ENCODE measurements at places on chromosomes 5 and 9. TPM values are rescaled to one million over a fixed set of nuclear protein-coding genes. Genes with fewer than 3 reads are reported as not detected.

- no peak overlapping the region for H3K4me3 ChIP-seq
- no peak overlapping the region for H3K27ac ChIP-seq
- H3K36me3 ChIP-seq, result peaks cover 4% of the 10 kb centered on the region
- DNase-seq, result peak; percentile 67
These were observed 110.2 kb downstream of the FBXL7 start for GRCh38 chr5:15610216-15610615.

- no peaks in the 10 kb centered on the region for H3K36me3 ChIP-seq
- peak; percentile 90 for DNase-seq
- H3K27ac ChIP-seq, result no peak overlapping the region
These were observed 81.2 kb downstream of the ARL15 start for GRCh38 chr5:54229041-54229780.

DNA sequence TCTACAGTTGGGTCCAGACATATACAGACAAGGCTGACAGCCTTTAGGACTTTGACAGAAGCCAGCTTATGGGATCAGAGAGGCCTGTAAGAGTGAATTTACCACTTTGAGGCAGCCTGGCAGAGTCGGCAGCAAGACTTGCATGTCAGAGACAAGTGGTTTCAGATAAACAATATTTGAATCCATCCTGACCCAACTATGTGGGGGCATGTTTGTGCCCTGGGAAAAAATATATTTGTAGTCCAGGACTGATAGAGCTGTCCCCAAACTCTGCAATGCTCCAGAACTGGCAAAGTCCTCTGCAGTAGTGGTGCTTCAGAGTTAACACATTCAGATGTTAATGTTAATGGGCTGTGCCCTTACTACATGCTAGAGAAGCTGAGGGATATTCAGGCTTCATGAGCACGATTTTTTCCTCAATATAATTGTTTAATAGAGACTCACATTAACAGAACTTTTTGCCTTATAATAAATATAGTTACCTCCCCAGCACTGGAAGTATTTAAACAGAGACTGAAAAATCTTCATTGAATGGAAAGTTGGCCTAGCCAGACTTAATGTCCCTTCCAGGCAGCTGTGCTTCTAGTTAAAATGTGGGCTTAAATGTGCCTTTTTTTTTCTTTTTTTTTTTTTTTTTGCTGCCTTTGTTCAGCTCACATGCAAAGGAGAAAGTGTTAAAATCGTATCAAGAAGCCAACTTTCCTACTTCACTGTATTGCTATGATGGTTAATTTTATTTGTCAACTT is 42.9 kb downstream of the FEM1C start:
- H3K27ac ChIP-seq, result no peak overlapping the region
- H3K4me1 ChIP-seq, result no peaks in the 10 kb centered on the region
- no peaks in the 10 kb centered on the region for H3K36me3 ChIP-seq
- H3K27me3 ChIP-seq, result no peaks in the 10 kb centered on the region

DNA sequence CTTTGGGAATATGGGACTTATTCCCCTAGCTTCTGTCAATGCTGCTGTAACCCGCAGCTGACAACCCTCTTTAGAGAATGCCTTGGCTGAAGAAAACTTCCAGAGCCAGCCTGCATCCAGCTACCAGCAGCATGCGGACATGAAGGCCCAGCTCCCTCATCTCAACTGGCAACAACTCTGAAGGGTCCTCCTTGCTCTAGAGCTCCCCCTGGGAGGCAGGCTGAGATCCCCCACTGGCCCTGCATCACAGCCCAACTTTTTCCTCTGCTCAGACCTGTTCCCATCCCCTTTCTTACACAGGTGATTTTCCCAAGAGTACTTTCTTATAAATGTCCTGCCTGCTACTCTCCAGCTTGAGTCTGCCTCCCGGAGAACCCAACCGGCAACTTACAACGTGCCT is 18.7 kb upstream of the WNT8A start:
- no peaks in the 10 kb centered on the region for H3K36me3 ChIP-seq
- H3K4me1 ChIP-seq, result no peaks in the 10 kb centered on the region
- H3K4me3 ChIP-seq, result no peak overlapping the region

DNA sequence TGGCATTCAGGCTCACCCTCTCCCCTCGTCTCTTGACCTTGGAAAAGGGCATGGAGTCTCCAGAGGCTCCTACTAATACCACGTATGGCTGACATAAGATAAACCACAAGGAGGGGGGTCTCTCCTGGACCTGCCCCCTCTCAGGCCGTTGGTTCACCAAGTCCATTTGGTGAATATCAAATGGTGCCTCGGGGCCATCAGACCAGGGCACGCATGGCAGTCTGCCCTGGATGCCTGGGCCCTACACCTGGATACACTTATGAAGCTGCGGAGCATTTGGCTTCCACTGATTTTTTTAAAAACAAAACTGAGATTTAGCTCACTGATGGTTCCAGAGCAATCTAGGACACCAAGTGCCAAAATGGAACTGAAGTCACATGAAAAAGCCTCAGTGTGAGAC is 40.3 kb upstream of the ZNF622 start:
- no peaks in the 10 kb centered on the region for H3K4me1 ChIP-seq
- no peaks in the 10 kb centered on the region for H3K27me3 ChIP-seq
- no peak for DNase-seq
- H3K36me3 ChIP-seq, result no peaks in the 10 kb centered on the region
- H3K27ac ChIP-seq, result no peak overlapping the region

- no peak for DNase-seq
- H3K27ac ChIP-seq, result no peak overlapping the region
- H3K36me3 ChIP-seq, result no peaks in the 10 kb centered on the region
These were observed 25.6 kb downstream of the ANKRD55 start for GRCh38 chr5:56207537-56207936.

DNA sequence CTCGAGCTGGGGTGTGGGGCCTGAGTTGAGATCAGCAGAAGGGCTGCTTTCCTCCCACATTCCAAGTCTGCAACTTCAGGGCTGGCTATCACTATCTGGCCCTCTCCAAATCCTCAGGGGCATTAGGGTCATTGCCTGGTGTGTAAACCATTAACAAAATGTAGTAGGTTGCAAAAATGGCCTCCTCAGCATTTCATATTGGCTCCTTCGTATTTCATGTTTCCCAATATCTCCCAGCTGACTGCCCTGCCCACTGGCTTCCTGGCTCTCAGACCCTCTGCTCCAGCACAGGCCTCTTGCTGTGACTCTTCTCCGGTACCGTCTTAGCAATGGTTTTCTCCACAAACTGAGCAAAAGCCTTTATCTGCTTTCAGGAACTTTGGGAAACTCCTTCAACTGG is 113.8 kb downstream of the GADD45G start:
- H3K27ac ChIP-seq, result no peak overlapping the region
- no peak for DNase-seq
- peaks cover 3% of the 10 kb centered on the region for H3K4me1 ChIP-seq
- no peaks in the 10 kb centered on the region for H3K36me3 ChIP-seq
- H3K27me3 ChIP-seq, result no peaks in the 10 kb centered on the region

Gene PDE6A
- total RNA-seq, result not detected

Gene LMX1B
- total RNA-seq, result 9.1 TPM

Measured in endodermal cell (in vitro differentiated cells).